ENCODE measurements at places on chromosomes 5 and 9. TPM values are rescaled to one million over a fixed set of nuclear protein-coding genes. Genes with fewer than 3 reads are reported as not detected.

IGIP gene
- 1.2 TPM for polyA plus RNA-seq

- DNase-seq = peak; percentile 62
Measured at GRCh38 chr5:150665044-150665443, 4.0 kb downstream of the MYOZ3 start.

DNA sequence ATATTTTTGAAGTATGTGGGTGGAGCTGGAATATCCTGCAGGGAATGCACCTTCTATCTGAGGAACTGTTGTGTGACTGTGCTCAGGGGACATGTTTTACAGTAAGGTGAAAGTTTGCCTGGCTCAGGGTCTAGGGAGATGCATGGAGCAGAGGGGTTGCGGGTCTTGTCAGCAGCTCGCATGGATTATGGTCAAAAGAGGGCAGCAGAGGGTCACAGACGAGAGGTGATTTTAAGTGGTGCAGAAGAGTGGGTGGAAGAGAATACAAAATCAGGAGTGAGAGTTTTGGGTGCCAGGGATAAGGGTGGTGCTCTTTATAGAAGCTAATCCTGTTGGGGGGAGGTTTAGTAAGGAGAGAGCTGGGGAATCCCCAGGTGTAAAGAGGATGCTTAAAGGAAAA lies 53.5 kb upstream of the GRIN3A start:
- DNase-seq = no peak

- DNase-seq = no peak
Measured at GRCh38 chr9:37066139-37066725, 32.2 kb upstream of the PAX5 start.

REEP2 gene
- polyA plus RNA-seq = 17.1 TPM

DNA sequence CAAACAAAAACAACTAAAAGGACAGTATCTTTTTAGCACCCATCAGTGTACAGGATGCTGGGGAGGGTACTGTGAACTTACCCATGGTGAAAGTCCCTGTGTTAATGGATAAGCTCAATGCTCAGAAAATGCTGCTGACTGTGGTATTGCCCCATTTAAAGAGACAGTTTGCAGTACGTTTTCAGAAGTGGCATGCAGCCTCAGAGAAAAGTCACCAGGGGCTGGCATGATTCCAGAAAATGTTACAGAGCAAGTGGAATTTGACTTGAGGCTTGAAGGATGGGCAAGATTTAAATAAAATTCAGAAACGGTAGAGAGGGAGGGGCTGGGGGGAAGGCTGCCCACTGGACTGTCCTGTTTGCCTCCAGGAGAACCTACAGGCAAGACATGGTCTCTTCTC lies 7.2 kb downstream of the S1PR3 start:
- no peak for DNase-seq

DNA sequence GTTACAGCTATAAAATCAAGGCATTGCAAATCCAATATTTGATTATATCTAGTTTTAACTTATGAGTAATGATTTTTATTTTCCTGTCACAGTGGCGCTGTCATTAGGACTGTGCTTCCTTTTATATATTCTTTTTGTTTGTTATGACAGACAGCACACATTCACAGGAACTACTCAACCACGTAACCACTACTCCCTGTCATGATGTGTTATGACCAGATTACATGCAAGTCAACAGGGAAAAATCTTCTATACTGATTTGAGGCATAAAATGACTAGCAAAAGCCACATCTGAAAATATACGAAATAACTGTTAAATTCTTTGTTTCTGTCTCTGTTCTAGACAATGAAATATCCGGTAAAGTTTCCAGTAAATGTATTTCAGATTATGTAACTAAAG lies 25.4 kb downstream of the SREK1 start:
- peak; percentile 13 for DNase-seq

DNA sequence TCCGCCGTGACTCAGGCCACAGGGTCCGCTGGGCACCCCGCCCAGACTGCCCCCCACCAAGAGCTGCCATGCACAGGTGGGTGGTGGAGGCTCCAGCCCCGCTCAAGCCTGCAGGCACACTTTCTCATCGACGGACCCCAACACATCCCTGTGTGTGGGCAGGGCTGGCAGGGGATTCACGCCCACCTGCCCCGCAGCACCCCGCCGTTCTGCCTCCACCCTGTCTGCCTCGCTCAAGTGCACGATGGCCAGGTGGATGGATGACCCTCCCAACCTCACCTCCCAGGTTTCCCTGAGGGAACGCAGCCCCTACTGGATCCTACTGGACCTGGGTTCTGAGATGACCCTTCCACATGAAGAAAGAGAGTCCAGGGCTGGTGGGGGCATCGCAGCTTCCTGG lies 26.1 kb upstream of the FCN1 start:
- no peak for DNase-seq

- DNase-seq = no peak
Measured at GRCh38 chr5:148209151-148209770, 6.4 kb downstream of the SPINK6 start.

- no peak for DNase-seq
Measured at GRCh38 chr5:135566422-135567400, 12.1 kb downstream of the CXCL14 start.

UBE2QL1 gene
- not detected for polyA plus RNA-seq

GFI1B gene
- 0.02 TPM for polyA plus RNA-seq

- no peak for DNase-seq
Measured at GRCh38 chr9:126587187-126588185, 26.2 kb upstream of the LMX1B start.

SV2C gene
- polyA plus RNA-seq = not detected

DNA sequence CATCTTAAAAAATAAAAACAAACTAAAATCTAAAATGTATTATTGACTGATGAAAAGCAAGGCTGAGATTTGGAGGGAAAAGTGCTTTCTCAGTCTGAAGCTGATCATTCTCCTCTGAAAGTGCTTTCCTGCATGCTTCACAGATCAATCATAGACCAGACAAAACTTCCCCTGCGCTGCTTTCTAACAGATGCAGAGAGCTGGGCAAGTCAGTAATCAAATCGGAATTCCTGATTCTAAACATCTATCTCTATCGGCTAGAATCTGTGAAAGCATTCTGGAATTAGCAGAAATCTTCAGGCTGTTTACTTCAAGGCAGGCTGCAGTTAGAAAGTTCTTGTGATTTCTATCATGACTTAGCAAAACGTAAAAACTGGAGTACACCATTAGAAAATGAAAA lies 15.6 kb upstream of the FAM81B start:
- peak; percentile 6 for DNase-seq

DNA sequence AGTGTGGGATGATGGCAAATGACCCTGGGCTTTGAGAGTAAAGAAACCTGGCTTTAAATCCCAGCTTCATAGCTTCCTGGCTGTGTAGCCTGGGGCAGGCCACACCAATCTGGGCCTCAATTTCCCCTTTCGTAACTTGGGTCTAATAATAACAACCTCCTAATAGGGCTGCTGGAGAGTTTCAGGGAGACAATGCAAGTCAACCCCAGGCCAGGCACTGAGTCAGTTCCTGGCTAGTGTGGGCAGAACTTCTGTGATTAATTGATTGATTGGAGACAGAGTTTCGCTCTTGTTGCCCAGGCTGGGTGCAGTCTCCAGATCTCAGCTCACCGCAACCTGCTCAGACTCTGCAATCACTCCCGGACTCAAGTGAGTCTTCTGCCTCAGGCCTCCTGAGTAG lies 3.3 kb upstream of the SH2D3C start:
- DNase-seq = no peak

GRCh38 chr5:78755822-78756429 lies 107.4 kb upstream of the LHFPL2 start:
- DNase-seq = peak; percentile 54

SPINK4 gene
- not detected for polyA plus RNA-seq

DNA sequence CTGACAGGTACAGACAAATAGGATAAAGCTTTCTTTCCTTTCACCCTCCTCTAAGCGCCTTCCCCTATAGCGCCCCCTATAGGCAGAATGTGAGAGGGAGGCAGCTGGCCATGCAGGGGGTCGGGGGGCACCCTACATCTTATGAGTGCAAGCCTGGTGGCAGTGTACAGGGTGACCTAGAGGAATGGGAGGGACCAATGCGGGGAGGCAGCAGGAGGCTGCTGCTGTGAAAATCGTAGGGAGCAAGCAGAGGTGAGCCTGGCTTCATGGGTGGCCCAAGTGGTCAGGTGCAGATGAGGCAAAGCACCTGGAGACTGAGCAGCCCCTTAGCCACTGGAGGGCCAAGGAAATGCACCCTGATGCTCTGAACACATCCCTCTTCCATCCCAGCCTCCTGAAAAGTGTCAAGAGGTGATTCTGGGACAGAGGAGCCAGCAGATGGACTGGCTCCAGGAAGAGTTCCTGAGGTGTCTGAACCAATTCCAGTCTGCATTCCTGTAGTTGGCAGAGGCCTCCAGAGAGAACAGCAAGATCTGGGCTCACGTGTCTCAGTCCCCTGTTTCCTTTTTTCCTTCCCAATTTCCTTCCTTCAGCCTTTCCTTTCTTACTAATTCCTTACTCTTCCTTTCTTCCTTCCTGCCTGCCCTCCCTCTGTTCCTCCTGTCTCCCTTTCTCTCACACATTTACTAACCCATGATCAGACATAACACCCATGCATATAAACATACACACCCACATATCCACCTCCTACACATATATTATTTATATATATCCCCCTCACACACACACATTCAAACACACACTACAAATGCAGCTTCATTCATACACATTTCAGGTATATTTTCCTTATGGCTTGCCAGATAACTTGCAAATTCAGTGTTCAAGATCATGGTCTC lies 32.8 kb upstream of the GALNT10 start:
- no peak for DNase-seq

TERT gene
- not detected for polyA plus RNA-seq

DNA sequence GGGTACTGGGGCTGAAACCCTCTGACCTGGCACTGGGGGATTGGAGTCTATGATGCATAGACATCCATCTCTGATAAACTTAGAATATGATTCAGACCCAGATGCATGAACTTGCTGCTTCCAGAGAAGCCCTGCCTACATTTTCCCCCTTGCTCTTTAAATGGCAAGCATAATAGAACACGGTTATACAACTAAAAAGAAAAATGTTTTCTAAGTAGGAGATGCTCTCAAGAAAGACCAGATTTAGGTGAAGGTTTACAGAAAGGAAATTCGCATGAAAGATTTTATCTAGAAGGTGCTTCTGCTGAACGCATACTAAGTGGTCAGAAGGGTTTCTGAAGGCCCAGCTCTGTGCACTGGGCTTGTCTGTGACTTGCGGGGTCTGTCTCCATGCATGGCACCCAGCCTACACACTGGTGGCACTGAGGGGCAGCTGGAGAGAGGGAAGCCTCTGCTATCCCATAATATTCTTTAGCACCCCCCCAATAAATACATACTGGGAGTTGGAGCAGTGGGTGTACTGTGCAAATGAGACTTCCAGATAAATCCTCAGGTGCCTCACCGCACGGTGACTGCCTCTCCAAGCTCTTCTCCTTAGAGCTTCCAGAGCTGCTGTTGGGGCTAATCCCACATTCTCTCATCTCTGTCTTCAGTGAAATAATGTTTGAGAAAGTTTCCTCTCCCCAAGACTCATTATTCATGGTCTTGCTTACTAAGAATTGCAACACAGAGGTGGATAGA lies 114.6 kb downstream of the FSTL4 start:
- no peak for DNase-seq

SEMA4D gene
- 1.5 TPM for polyA plus RNA-seq

- peak; percentile 76 for DNase-seq
Measured at GRCh38 chr5:15620501-15620900, 120.5 kb downstream of the FBXL7 start.

ENG gene
- polyA plus RNA-seq = 73.9 TPM

GRCh38 chr5:139760066-139761056 lies 35.2 kb upstream of the PSD2 start:
- DNase-seq = peak; percentile 51

DNA sequence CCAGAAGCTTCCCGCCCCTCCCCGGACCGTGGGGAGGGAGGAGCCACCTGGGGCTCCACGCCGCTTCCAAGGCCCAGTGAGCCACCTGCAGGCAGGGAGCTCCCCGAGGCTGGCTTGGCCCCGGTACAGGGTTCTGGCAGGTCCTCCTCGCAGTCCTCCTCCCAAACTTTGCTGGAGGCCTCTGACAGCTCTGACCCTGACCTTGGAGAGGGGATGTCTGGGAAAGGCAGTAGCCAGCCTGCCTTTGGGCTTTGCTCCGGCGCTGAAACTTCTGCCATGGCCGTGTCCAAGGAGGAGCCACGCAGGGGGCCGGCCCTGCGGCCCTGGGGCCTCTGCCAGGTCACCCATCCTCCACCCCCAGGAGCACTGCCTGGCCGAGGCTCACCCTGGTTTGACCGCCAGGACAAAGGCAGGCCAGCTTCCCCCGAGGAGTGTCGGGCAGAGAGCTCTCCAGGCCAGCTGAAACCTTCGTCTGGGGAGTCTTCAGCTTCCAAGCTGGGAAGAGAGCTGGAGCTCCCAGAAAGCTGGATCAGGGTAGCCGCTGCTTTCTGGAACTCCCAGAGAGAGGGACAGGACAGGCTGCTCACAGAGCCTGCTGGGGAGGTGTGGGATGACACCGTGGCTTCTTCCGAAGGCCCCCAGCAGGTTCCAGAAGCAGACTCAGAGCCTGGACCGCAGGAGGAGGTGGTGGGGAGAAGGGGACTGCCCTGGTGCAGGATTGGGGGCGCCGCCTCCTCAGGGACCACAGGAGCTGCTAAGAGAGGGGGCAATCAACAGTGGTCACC lies 9.0 kb upstream of the QSOX2 start:
- DNase-seq = no peak

Measured in IMR-90 (cell line).